ENCODE measurements at places on chromosomes 13 and 19.

GRCh38 chr19:34847393-34847792 lies 74.4 kb upstream of the ZNF599 start:
- peak; percentile 25 for DNase-seq

DNA sequence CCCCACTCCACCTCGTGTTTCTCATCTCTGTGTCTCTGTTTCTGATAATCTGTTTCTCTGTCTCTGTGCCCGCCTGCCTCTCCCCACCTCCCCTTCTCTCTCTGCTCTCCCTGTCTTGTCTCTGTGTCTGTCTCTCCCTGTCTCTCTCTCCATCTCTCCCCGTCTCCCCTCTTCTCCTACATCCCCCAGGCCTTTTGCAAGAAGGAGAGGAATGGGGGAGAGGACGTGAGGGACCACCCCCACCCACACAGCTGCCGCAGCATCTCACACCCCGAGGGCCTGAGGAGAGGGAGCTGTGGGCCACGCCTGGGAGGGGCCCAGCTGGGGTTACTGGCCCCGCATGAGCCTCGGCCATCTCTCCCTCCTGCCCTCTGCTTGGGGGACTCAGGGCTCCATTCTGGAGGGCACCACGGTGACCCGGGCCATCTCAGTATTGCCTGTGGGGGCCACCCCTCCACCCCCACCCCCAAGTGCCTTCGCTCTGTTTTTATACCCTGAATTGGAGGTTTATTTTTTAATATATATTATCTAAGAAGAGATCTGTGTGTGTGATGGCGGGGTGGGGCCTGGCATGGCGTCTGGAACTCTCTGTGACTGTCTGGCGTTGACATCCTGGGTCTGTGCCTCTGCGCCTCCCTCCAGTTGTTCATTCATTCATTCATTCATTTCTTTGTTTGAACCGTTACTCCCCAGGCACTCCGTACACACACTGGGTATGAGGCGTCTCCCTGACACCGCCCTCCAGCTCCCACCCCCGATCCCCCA lies 21.2 kb downstream of the ERFL start:
- no peak for DNase-seq

DNA sequence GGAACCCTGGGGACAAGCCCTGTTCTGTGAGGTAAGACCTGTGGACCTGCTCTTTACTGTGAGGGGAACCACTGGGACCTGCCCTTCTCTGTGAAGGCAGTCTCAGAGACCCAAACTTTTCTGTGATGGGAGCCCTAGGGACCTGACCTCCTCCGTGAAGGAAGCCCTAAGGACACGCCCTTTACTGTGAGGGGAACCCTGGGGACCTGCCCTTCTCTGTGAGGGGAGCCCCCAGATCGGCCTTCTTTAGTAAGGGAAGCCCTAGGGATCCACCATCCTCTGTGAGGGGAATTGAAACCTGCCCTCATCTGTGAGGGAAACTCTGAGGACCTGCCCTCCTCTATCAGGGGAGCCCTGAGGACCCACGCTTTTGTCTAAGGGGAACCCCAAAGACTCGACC lies 343.5 kb downstream of the UQCRFS1 start:
- no peak for DNase-seq

DNA sequence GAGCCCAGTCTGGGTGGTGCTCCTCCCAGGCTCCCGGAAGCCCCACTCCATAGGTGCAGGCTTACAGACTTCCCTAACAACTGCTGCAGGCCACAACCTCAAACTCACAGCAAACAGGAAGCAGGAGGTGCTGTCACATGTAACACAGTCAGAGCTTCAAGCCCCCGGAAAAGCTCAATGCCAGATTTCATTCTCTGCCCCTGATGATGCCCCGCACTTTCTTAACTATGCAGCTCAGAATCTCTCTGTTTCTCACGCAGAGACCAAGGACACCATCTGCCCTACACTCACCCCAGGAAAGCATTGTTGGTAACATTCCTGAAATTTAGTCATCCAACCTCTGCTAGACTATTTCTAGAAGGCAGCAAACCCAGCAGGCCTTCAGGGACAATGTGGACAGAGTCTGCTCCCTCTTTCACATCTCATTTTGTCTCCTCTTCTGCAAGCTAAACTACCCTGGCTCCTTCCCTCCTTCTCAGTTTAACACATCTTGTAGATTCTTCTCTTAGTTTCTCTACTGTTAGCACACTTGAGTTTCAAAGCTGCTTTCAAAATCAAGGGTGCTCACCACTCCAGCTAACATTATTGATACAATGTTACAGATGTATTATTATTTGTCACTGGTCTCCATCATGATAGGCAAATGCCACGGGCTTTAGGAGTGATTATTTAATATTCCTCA lies 162.5 kb downstream of the KCTD12 start:
- no peak for DNase-seq

DNA sequence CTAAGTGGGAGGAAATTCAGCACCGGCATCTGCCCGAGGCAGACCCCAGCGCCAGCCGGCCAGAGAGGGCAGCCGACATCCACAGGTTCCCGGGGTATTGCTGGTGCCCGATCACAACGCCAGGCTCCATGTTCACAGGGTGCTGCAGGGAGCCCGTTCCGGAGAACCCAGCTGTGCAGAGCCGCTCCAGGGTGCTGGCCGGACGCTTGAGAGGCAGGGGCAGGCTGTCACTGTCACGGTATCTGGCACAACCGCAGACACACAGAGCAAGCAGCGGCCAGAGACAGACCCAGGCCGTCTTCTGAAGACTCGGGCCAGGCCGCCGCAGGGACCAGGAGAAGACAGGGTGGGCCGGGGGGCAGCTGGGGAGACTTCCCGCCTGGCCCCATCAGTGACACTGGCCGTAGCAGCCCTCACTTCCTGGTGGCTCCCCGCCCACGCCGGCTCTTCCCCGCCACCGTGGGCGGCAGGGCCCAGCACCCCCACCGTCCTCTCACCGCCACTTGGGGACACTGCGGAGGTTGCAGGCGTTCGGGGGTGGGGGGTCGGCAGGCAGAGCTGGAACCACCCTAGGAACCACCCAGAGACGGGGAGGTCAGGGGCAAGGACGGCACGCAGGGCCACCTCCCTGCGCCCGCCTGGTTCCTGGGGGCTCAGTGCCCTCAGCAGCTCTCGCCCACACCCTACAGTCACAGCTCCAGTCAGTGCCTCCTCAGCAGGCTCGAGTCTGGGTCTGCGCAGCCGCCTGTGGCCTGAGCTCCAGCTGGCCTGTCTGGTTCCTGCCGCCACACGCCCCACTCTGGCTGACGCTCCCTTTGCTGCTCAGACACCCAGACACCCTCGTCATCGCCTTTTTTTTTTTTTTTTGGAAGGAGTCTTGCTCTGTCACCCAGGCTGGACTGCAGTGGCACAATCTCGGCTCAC lies 3.8 kb downstream of the RNF126 start:
- no peak for DNase-seq

DNA sequence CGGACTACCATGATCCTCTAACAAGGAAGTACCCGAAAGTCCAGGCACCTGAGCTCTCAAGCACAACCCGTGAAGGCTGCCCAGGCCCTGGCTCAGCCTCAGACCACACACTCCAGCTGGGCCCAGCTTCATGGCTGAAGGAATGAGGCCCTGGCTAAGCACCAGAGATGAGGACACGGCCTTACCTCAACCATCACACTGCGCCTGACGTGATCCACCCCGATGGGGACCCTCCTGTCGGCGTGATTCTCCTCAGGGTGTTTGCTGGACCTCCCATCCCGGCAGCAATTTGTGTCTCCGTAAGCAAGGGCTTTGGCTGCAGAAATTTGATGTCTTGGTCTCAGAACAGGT lies 56.5 kb downstream of the F2RL3 start:
- no peak for DNase-seq
